Fibroblast of pulmonary artery (primary cell): ENCODE measurements at places on chromosomes 3 and 15.

DNA sequence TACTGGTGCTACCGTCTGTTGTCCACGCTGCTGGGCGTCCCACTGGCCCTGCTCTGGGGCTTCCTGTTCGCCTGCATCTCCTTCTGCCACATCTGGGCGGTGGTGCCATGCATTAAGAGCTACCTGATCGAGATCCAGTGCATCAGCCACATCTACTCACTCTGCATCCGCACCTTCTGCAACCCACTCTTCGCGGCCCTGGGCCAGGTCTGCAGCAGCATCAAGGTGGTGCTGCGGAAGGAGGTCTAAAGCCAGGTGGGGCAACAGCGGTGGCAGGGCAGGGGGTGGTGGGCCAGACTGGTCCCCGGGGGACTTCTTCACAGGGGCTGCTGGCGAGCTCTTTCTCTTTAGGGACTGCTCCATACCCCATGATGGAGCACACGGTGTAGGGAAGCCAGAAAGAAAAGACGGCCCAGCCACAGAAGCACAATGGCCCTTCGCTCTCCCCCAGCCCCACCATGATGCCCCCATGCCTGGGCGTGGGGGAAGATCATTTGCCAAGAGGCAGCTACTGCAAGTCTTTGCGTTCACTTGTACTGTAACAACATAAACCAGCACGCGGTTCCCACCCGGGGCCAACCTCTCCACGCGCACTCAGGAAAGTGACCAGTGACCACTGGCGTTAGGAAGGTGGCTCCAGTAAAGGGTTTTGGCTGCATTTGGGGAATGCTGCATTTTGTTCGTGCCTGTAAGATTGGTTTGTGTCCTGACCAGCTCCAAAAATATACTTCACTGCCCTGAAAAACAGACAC, 12.2 kb downstream of the CAV3 start:
- DNase-seq, result no peak

DNA sequence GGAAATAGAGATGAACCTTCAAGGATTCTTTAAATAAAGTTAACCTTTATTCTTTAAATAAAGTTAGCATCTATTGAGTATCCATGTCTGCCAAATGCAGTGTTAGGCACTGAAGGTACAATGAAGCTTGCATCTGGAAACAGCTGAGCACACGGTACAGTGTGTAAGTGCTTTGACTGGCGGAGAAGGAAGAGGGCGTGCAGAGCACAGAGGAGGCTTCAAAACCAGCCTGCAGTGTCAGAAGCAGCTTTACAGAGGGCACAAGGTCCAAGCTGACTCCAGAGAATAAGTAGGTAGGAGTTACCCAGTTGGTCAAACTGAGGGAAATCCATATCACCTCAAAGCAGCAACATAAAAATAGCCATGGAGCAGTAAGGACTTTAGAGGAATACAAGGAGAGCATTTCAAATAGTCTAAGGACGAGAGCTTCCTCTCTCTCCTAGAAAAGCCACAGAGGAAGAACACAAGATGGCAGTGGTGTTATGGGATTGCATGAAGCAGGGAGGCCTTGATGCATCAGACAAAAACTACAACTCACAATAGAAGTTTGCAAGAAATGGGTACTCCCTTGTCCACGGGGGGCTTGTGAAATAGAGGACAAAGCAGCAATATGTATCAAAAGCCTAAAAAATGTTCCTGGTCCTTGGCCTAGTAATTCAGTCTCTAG, 60.3 kb upstream of the PPP2R3A start:
- peak; percentile 27 for DNase-seq

DNA sequence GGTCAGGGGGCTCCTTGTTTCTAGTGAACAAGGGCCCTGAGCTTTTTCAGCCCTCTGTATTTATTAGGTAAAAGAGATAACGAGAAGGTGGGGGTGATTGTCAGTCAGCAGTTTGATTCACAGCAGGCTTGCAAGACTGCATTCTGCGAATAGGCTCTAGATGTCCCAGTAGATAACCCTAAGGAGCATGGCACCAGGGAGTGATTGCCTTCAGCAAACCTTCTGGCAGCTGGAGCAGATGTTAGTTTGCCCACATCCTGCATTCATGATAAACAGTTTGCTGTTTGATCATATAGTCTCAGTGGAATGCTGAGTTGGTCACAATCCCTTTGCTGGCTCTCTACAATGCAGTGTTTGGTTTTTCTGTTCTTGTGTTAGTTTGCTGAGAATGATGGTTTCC, 161.3 kb upstream of the GADL1 start:
- DNase-seq, result no peak

GRCh38 chr3:15936312-15936711, 138.5 kb upstream of the ANKRD28 start:
- no peak for DNase-seq
